Bronchial epithelial cell (primary cell): ENCODE measurements at places on chromosomes 2 and 18. TPM values are rescaled to one million over a fixed set of nuclear protein-coding genes. Genes with fewer than 3 reads are reported as not detected.

DNA sequence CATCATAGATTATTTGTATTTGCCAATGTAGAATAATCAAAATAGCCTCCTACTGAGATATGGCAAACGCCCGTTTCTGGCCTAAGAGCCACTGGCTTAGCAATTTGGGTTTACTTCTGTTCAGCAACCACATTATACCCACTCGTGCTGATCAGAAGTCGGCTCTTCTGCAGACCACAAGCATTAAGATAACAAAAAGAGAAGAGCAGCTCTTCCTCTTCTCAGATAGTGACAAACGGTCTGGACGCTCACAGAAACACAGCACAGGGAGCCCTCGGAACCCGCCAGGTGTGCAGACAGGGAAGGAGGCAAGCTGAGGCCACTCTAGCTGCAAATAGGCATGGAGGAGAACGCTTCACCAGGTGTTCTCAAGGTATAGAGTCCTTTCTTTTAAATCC, 164.0 kb downstream of the HDAC4 start:
- no peak for DNase-seq

GRCh38 chr2:108279468-108279867, 9.2 kb upstream of the SULT1C2 start:
- no peak for DNase-seq

GRCh38 chr2:159712929-159713420, 669 bp downstream of the MARCHF7 start:
- DNase-seq, result peak; percentile 24

DNA sequence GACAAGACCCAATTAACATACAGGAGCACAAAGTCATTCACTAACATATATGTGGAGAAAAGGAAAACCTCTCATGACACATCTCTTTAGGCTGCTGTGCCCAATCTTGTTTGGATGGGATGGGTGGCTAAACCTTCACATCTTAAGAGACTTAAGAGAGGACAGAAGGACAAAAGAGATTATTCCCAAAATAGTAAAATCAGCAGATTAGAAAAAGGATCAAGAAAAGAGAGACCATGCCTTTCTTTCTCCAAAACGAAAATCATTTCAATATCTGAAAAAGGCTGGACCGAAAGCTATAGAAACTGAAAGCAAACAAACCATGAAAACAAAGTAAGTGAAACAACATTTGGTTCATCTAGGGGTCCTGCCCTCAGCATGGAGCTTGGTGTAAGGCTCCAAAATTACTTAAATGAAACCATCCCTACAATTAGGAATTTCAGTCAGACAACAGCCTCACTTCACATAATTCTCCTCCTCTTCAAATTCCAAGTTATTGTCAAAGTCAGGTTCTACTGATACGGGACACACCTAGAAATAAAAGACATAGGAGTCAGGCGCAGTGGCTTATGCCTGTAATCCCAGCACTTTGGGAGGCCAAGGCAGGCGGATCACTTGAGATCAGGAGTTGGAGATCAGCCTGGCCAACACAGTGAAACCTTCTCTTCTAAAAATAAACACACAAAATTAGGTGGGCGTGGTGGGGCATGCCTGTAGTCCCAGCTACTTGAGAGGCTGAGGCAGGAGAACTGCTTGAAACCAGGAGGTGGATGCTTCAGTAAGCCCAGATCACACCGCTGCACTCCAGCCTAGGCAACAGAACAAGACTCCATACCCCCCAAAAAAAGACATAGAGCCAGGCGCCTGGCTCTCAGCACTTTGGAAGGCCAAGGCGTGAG, 5.2 kb downstream of the STARD7 start:
- DNase-seq, result peak; percentile 43

DNA sequence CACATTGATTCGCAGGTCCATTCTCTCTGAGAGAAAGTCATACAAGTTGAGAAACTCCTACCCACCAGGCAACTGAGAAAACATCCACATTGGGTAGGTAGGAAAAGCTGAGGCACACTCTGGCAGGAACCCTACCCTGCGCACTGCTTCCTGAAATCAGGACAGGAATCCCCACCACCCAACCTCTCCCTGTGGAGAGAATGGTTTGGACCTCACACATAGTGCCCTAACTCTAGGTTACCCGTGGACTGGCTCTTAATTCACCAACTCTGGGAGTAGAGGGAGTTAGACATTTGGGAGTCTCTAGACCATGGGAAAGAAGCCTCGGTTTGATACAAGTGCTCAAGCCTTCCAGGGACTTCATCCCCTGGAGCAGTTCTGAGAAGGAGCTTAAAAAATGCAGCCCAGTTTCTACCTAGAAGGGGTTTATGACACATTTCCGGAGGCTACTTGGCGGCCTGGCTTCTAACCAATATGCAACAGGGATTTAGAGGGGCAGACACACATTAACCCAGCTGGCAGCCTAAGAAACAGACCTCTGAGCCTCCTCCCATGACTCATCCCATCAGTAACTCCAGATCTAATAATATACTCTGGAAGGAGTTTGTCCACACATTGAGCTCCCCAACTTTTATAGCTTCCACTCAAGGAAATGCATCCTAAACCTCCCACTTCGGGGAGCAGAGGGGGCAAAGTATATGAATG, 136.7 kb downstream of the EML6 start:
- DNase-seq, result no peak

DNA sequence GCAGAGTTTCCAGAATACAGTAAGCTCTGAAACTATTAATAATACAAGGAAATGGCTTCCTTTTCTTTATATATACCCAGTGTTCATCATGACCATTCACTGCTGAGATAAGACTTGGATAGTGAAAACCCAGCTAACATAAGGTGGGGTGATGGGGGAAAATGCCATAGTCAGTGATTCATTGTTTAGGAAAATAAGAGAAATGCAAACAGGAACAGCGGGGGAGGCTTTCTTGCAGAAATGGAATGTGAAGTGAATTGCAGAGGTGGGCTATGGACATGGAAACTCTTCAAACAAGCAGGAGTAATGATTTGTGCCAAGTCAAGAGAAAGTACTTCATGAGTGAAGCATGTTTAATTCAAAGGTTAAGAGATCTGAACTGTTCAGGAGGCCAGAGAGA, 519.4 kb downstream of the TDRD15 start:
- DNase-seq, result no peak

DNA sequence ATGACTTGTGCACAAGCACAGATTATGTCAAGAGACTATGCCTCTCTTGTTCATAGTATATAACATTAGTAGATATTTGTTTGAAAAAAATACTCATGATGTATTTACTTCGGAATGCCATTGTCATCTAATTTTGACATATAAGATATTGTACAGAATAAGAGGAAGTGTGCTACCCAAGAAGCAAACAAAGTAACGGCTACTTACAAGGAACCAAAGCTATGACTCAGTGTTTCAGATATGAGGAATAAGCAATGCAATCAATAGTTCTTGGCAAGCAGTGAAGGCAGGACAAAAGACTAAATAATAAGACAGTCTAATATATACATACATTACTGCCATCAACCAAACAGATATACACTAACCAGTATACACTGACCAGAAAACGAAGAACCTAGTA, 256.3 kb downstream of the CCDC178 start:
- DNase-seq, result peak; percentile 77

DNA sequence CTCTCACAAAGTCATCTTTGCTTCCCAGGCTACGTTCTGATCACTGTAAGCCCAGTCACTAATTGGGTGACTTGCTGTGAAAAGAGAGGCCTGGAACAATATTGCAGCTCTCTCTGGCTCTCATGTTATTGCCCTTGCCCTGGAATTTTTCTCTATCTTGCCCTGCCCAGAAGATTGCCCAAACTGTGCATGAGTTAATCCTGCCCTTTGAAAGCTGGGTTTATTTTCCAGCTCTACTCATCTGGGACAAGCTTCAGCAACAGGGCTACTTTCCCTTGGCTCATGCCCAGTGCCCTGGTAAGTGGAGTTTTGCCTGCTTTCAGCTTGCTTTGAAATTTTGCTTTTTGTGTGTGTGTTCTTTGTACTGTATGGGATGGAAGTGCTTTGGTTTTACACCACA, 6.9 kb upstream of the EHBP1 start:
- peak; percentile 14 for DNase-seq

- peak; percentile 16 for DNase-seq
Measured at GRCh38 chr18:903701-904100, 970 bp upstream of the ADCYAP1 start.

- no peak for DNase-seq
Measured at GRCh38 chr18:9058406-9058805, 44.1 kb upstream of the NDUFV2 start.

GRCh38 chr2:202449344-202449743, 73.2 kb downstream of the BMPR2 start:
- DNase-seq, result no peak

DNA sequence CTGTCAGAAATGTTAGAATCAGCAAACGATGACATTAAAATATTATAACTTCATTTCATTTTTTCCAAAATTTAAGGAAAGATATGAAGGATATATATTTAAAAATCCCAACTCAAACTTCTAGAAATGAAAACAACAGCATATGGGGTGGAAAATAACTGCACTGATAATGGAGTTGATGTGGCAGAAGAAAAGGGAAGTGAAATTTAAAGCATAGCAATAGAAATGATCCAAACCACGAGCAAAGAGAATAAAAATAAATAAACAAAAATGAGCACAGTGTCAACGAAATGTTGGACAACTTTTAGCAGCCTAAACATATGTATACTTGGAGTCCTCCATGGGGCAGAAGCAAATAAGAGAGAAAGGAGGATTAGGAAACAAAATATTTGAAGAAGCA, 280.2 kb downstream of the KCNJ3 start:
- DNase-seq, result no peak

GRCh38 chr2:131521961-131522781, 5.5 kb upstream of the CCDC74A start:
- DNase-seq, result no peak

DNA sequence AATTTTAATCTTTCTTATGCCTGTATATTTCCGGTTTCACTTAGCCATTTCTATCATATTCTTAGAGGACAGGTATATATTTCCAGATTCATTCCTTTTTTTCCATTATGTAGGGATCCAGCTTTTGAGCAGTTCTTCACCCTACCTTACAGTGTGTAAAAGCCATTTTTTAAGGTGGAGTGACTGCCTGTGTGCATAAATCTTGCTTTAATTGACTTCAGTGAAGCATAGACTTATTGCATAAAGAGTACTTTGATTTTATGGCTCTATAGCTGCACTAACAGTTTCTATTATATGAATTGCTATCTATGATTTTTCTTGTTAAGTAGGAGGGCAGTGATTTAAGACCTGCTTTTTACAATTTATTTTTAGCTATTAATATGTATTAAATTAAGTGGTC, 132.6 kb downstream of the NYAP2 start:
- DNase-seq, result no peak

- DNase-seq, result no peak
Measured at GRCh38 chr2:146918280-146918679, 926.5 kb upstream of the ACVR2A start.

DNA sequence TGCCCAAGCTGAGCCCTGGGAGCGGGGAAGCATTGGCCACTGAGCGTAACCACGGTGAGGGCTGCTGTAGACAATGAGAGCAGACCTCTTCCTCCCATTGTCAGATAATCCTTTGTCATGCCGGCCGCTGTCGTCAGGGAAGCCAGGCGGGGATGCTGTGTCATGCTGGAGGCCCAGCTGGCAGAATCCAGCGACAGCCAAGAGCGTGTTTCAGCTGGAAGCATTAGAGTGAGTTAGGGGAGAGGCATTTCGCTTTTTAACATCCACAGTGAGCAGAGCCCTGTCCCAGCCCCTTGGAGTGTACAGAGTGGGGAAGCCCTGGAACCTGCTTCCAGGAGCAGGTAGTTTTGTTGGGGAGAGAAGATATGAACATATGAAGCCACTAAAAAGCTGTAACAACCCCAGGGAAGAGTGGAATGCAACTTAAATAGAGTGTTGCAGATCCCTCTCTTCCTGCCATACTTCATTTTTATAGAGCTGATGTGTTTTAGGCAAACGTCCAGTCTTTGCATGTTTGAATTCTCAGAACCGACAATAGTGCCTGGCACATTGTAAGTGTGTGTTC, 7.0 kb downstream of the CTIF start:
- DNase-seq, result peak; percentile 77

GRCh38 chr2:172098650-172099471, 3.8 kb downstream of the DLX2 start:
- peak; percentile 50 for DNase-seq

DNA sequence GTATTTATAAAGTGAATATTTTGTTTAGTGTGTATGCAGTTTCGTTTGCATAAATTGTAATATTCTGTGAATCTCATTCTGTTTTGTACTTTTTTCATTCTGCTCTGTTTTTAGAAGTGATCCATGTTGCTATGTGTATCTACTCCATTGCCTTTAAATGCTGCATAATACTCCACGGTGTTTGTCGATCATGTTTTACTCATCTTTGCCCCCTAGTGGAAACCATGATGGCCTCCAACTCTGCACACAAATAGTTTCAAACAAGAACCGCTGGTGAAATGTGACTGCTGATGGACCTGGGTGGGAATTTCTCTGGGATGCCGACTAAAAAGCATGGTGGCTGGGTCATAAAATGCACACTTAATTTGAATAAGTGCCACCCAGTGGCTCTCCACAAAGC, 32.0 kb upstream of the SKOR2 start:
- peak; percentile 22 for DNase-seq

GRCh38 chr2:16441431-16441830, 224.2 kb downstream of the CYRIA start:
- peak; percentile 49 for DNase-seq

DNA sequence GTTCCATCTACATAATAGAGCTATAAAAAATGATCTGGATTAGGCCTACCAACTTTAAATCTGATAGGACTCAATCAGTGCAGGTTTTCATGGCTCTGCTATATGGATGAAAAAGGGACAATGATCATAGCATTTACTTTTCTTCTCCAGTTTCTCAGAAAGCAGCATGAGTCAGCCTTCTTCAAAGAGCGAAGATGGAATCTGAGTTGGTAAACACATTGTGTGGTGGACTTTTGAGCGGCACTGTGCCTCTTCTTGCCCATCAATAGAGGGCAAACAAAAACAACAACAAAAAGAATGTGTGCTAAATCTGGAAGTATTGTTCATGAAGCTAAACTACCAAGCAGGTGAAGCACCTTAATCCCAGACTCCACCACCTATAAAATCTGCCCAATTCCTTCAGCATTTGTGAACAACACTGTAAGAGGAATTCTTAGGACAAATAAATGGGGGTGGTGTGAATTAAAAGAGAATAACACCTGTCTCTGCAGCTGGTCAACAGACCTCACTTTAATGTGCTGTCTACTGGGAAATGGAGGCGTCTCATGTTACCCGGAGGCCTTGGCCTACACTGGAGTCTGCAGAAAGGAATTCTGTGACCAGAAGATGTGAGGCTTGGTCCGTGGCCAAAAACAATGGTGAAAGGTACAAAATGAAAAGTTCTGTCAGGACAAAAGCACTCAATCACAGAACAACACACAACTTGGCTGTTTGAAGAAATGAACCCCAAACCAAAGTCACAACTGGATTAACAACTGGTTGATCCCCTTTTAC, 609.0 kb downstream of the IRS1 start:
- DNase-seq, result peak; percentile 45

Gene DNAH7
- total RNA-seq, result under 0.01 and 0.26 TPM in 2 replicates

Gene TNFRSF11A
- total RNA-seq, result under 0.01 and 1.2 TPM in 2 replicates

Gene CYP26B1
- total RNA-seq, result under 0.01 and 0.53 TPM in 2 replicates

Gene FOXI3
- total RNA-seq, result under 0.01 TPM in 1 of 2 replicates, not detected in the other

Gene ELOA2
- not detected in 2 replicates for total RNA-seq

Gene GPR45
- not detected in 2 replicates for total RNA-seq

Gene ATRAID
- total RNA-seq, result 184 and 257 TPM in 2 replicates

Gene HOXD10
- total RNA-seq, result not detected in 2 replicates

Gene SNED1
- total RNA-seq, result 0.26 and 0.38 TPM in 2 replicates

Gene OR6B2
- total RNA-seq, result not detected in 2 replicates

Gene CROCC2
- total RNA-seq, result 0.26 TPM in 1 of 2 replicates, not detected in the other

Gene ING5
- total RNA-seq, result 19.7 and 27.1 TPM in 2 replicates

Gene SLC14A1
- not detected in 2 replicates for total RNA-seq
